HepG2 (cell line): ENCODE measurements at places on chromosomes 1 and 21.

DNA sequence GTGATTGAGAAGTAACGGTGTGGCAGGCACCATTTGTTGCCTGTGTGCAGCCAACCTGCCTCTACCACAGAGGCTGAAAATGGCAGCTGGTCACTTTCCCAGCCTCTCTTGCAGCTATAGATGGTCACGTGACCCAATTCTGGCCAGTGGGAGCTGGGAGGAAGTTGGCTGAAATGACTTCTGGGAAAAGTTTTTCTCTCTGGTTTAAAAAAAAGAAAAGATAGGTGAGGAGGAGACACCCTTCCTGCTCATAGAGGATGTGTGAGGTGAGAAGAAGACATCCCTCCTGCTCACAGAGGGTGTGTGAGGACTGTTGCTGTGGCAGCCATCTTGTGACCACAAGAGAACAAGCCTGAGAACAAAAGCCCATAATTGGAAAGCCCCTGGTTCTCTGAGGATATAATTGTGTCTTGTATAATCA lies 122.8 kb downstream of the SYF2 start:
- no peak for DNase-seq

- no peak for DNase-seq
These were observed 231.1 kb upstream of the SGIP1 start for GRCh38 chr1:66302815-66303214.

DNA sequence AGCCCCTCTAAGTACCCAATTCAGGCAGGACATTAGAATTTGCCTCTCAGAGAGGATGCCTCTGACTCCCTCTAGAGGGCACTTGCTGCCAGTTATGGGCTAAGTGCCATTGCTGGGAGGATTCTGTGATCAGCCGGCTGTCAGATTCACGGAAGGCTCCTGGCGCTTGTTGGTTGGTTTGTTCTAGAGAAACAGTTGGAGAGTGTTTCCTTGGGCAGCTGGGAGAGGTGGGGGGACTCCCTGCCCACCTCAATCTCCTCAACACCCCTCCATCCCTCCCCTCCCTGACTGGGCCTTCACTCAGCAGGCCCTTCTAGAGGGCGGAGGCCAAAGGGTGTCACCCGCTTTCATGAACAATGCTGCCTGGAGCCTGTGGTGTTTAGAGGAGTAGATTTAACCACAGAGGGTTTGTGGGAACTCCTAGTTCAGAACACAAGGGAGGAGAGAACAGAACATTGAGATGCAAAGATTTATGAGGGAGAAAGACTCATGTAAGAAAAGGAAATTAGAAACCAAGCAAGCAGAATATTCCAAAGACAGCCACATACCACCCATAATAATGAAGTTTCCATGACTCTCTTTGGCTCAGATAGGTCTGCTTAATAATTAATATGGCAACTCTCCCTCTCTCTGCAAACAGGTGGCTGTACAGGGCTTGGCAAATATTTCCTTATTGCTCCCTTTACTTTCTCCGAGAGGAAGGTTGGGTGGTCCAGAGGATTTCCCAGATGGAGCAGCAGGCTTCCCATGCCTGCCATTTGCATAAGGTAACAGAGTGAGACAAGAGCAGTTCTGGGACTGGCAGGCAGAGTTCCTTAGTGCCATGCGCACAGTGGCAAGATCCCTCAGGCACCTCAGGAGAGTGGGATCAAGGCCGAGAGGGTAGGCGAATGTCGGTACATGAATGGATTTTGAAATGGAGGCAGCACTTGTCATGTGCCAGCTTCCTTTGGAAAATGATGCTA lies 30.0 kb upstream of the ACP6 start:
- peak; percentile 50 for DNase-seq

- DNase-seq = no peak
These were observed 93.3 kb upstream of the VAMP3 start for GRCh38 chr1:7677815-7678214.

DNA sequence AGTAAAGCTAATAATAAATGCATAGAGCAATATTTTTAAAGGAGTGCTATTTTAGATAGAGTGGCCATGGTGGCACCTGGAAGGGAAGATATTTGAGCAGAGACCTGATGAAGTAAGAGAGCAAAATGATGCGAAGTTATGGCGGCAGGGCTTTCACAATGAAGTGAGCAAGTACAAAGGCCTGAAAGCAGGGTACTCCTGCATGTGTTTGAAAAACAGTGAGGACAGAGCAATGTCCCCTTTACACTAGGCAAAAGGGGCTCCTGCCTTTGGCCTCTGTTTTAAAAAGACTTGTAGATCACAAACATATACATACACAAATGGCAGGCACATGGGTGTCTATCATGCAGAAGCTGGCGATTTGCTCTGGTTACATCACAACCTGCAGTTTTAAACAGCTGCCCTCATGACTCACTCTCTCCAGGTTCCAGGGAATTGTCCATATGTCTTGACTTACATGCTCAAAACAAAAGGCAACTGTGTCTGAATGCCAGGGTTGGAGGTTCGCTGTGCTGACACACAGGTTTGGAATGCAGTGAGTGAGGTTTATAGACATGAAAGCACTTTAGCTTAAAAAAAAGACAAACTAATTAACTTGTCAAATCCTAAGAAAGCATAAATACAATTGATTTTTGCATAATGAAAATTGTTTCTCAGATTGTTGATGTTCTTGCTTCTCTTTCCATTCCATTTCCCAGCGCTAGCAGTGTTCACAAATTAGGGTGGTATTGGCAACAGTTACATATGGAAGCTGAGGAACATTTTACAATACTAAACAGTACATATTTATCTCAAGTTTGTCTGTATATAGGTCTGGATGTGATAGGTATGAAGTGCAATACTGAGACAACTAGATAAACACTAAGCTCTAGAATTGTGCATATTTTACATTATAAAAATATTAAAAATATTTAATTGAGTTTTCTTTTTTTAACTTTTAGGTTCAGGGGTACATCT lies 313.9 kb downstream of the BARHL2 start:
- DNase-seq = peak; percentile 89
